ENCODE measurements at places on chromosomes 7 and 10. TPM values are rescaled to one million over a fixed set of nuclear protein-coding genes. Genes with fewer than 3 reads are reported as not detected.

- no peak for DNase-seq
Observed at GRCh38 chr10:17435953-17436352, 18.4 kb downstream of the ST8SIA6 start.

DNA sequence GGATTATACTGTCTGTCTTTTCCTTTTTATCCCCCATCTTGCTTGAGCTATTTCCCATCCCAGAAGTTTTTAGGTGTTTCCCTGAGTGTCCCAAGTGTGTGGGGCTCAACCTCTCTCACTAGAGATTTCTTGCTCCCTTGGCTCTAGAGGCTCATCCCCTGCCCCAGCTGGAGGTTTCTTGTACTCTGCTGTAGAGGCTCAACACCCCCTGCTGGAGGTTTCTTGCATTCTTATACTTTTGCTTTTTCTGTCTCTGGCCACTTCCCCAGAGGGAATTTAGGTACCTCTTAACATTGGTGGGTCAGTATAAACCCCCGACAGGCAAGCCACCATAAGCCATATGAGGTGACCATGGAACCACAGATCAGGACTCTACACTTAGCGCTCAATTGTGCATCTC, 114.2 kb upstream of the FAM3C start:
- no peak for DNase-seq

GRCh38 chr10:132449051-132449810, 52.2 kb downstream of the PWWP2B start:
- DNase-seq = peak; percentile 17

The GLI3 gene
- 2.4 TPM for total RNA-seq

Measured in bronchial epithelial cell (primary cell).